ENCODE measurements at places on chromosomes 13 and 19.

- DNase-seq, result no peak
Observed at GRCh38 chr13:110301606-110302553, 5.1 kb downstream of the COL4A1 start.

DNA sequence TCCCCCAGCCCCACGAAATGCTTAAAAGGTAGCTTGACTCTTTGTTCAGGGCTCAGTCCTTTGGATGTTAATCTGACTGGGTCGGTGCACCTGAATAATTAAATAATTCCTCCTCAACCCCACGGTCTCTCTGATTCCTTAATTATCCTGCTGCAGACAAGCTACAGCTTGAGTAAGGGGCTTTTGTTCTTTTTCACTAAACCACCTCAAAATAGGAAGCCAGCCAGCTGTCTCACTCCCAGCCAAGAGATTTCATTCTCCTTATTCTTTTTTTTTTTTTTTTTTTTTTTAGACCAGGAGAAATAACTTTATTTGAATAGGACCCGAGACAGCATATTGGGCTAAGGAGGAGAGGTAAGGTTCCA lies 7.9 kb upstream of the FCGBP start:
- no peak for DNase-seq

GRCh38 chr19:58586133-58586765 lies 13.1 kb upstream of the MZF1 start:
- no peak for DNase-seq

DNA sequence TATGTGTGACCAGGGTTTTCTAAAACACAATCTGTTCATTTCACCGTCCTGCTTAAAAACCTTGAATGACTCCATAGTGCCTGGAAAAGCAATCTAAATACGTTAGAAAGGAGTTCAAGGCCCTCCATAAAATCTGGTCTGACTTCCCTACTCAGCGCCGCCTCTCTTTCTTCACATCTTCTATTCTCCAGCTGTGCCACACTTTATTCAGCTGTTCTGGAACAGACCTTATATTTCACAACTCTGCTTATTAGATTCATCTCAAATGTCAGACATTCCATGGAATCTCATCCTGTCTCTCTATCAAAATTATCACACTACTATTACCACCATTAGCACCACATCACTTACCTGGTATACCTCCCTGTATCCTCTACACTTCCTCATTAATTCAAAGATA lies 19.8 kb upstream of the SPART start:
- DNase-seq, result no peak

GRCh38 chr13:110418944-110419343 lies 111.9 kb downstream of the COL4A2 start:
- no peak for DNase-seq

DNA sequence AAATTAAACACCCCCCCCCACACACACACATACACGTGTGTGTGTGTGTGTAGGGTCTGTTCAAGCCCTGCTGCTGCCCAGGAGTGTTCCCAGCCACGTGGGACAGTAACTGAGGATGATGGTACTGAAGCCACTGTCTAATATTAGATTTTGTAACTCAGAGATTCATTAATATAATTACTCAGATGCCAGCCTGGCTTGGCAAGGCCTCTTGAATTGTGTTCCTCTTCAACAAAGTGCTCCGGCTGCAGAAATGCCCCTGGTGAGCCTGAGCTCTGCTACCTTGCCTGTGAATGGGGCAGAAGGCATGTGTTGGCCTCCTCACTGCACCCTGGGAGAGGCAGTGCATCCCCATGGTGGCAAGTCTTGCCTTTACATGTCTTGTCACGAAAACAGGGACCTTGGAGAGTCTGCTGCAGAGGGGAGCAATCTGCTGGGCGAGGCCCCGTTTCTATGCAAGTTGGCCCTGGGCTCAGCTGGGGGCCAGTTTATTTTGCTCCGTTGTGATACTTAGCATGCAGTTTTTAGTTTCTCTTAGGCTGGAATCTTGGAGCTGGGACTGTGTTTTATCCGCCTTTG lies 44.0 kb downstream of the NFIX start:
- no peak for DNase-seq

DNA sequence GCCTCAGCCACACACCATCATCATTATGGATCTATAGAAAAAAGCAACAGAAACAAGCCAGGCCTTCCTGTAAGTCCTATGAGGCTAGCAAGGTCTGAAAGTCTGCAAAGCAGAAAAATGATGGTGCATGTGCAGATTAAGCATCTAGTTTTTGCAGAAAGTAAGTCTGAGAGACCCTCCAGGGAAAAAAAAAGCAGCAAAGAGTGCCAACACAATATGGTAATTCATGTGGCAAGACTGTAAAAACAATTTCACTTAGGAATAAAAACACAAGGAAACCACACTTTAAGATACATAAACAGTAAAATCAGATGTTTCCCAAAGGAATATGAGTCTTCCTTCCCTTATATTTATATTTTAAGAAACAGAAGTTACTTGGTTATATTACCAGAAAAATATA lies 112.3 kb upstream of the FBXL3 start:
- no peak for DNase-seq

- DNase-seq, result no peak
Observed at GRCh38 chr13:102461302-102461701, 59.5 kb upstream of the FGF14 start.
